Adrenal gland (tissue), 19 donors: ENCODE measurements at places on chromosomes 16 and 17. TPM values are rescaled to one million over a fixed set of nuclear protein-coding genes. Genes with fewer than 3 reads are reported as not detected.

GRCh38 chr16:27174007-27174406 is 29.3 kb upstream of the KDM8 start:
- DNase-seq, result no peak

- DNase-seq, result no peak
Observed at GRCh38 chr17:81932333-81932983, 4.6 kb downstream of the PYCR1 start.

The CTRB1 gene
- total RNA-seq, result not detected

- no peak for DNase-seq
Observed at GRCh38 chr16:77663711-77664110, 58.6 kb upstream of the NUDT7 start.

- peak; percentile 83 for DNase-seq
Observed at GRCh38 chr17:17781591-17782496, 54.9 kb downstream of the SREBF1 start.

The PRSS33 gene
- not detected for total RNA-seq

The GDPD3 gene
- total RNA-seq, result 4.7 TPM

DNA sequence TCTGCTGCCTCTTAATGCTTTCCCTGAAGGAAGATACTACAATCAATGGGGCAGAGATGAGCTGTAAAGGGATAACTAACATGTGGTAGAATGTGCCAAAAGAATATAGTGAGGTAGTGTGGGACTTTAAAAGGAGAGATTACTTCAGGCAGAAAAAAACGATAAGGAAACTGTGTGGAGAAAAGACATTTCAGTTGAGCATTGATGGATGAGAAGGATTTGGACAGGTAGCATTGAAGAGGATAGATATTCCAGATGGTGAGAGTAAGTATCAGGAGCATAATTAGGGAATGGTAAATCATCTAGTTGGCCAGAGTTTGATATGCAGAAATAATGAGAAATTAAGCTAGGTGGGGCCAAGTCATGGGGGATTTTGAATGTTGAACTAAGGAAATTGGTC is 97.3 kb downstream of the NLK start:
- no peak for DNase-seq

DNA sequence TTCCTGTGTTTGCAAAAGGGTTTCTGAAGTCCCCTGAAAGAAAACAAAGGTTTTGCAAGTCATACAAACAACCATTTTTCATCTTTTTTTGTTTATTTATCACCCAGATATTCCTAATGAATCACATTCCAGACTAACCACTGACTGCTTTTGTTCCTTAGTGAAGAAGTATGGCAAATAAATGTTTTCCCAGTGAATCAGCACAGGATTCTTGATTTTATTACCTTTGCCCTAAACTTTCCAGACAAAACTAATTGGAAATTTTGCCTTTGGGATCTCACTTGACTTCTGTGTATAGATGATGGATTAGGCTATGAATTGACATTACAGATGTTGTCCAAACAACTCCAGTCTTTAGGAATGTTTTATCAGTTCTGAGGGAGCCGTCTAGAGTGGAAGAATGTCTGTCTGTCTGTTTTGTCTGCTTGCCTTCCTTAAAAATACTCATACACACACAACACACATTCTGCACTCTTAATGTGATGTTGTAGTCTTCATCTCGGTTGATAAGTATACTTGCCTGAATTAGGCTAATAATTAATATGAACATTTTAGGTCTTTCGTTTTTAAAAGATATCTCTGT is 48.9 kb downstream of the VMP1 start:
- DNase-seq, result no peak

- no peak for DNase-seq
Observed at GRCh38 chr16:68279726-68280558, 15.6 kb downstream of the SLC7A6 start.

The KARS1 gene
- 48.4 TPM for total RNA-seq

GRCh38 chr16:50857881-50858280 is 116.0 kb downstream of the CYLD start:
- DNase-seq, result no peak
